ENCODE measurements at places on chromosomes 7 and 10. TPM values are rescaled to one million over a fixed set of nuclear protein-coding genes. Genes with fewer than 3 reads are reported as not detected.

DNA sequence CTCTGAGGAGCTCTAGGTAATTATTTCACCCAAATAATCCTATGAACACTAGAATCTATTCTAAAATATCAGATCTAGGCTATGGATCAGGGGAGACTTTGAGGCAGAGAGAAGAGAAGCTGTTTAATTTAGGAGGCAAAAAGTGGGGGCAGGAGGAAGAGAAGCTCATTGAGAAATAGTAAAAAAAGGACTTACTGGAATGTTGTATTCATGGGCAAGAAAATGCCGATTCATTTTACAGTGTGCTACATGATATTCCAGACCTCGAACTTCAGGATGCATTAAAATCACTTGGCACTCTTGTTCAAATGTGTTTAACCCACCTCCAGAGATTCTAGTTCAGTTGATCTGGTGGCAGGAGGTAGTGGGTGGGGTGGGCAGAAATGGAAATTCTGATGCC, 109.5 kb upstream of the ITGB1 start:
- H3K27me3 ChIP-seq = no peaks in the 10 kb centered on the region
- no peak overlapping the region for H3K4me3 ChIP-seq
- H3K27ac ChIP-seq = no peak overlapping the region
- DNase-seq = no peak
- no peaks in the 10 kb centered on the region for H3K4me1 ChIP-seq

Gene BLNK
- 11.2 TPM for total RNA-seq

Gene OR2A42
- total RNA-seq = not detected

DNA sequence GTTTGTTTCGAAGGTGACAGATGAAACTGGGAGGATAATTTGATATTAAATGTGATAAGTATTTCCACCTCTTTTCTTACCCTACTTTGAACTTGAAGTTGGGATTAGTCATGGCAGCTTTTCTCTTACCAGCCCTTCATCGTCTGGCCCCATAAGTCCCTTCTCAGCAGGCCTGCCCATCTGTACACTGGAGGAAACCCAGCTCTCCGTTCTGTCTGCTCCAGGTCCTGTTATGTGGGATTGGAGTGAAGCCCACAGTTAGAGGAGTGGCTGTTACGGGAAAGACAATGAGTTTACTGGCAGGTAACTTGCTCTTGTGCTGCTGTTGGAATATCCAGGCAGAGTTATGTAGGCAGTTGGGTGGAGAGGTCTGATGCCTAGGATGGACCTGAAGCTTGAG, 127.3 kb downstream of the CAMK1D start:
- H3K36me3 ChIP-seq = no peaks in the 10 kb centered on the region
- no peak for DNase-seq
- H3K27ac ChIP-seq = no peak overlapping the region
- no peak overlapping the region for H3K4me3 ChIP-seq
- peaks cover 5% of the 10 kb centered on the region for H3K4me1 ChIP-seq
- no peaks in the 10 kb centered on the region for H3K27me3 ChIP-seq

Measured in lower lobe of right lung (tissue), 2 donors.